CD4-positive, alpha-beta T cell treated with Interleukin-4 for 1 hour (primary cell): ENCODE measurements at places on chromosomes 11 and 22.
A peak's percentile ranks its signal among the peaks of the same experiment; 100 is the strongest.

DNA sequence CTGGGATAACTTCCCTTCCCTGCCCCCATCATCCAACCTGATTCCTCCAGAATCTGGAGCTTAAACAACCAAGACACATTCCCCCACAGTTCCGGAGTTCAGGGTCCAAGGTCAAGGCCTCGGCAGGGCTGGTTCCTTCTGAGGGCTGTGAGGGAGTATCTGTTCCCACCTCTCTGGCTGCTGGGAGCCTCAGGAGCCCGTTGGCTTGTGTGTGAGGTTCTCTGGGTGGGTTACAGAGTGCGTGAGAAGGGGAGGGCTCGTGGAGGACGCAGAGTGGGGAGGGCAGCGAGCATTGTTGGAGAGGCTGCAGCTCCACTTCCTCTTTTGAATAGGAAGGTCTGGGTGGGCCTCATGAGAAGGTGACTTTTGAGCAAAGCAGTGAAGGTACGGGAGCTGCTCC, 8.5 kb downstream of the SERHL2 start:
- DNase-seq: no peak

- no peak for DNase-seq
Measured at GRCh38 chr22:37760152-37760551, 47.6 kb upstream of the GCAT start.

DNA sequence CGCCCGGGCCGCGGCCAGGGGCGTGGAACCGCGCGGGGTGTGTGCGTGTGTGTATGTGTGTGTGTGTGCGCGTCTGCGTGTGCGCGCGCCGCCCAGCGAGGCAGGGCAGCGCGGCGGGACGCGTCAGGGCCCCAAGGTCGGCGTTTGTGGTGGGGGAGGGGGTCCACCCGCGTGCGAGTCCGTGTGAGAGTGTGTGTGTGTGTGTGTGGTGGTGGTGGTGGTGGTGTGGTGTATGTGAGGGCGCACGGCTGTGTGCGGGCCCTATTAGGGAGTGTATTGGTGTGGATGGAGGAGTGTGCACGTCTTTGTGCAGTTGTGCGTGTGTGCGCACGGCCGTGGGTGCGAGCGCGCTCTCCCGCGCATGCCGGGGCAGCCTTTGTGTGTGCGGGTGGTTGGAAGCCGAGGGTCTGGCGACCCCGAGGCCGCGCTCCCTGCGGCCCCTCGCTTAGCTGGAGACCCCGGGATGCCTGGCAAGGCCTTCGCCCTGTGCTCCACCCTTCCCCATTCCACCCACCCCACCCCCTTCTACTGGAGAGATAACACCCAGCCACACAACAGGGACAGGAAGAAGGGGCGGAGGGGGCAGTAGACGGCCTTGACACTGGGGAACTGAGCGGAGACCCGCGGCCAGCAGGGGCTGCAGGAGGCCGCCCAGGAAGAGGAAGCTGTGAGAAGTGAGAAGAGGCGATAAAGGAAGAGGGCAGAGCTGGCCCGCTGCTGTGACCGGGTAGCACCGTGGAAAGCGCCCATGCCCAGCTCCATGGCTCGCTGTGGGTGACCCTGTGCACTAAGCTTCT, 528 bp upstream of the ARRB1 start:
- DNase-seq: peak; percentile 69

GRCh38 chr22:36253523-36254490, 874 bp downstream of the APOL1 start:
- no peak for DNase-seq

GRCh38 chr11:103659206-103659618, 377.2 kb upstream of the DDI1 start:
- no peak for DNase-seq

DNA sequence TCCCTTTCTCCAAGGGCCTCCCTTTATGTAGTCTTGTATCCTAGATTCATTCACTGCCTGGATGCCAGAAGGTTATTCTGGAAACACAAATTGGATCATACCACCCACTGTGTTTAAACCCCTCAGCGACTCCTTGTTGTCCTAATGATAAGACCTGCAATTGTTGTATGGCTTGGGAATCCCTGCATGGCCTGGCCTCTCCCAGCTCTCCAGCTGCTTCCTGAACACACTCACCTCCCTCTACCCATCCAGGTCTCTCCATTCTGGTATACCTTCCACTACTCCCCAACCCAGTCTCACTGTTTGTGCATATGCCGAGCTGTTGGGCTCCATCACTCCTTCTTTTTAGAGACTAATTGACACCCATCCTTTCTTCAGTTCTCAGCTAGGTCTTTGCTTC, 124.3 kb upstream of the ALX4 start:
- DNase-seq: no peak

- DNase-seq: peak; percentile 10
Measured at GRCh38 chr22:19806213-19807160, 45.9 kb downstream of the TBX1 start.

DNA sequence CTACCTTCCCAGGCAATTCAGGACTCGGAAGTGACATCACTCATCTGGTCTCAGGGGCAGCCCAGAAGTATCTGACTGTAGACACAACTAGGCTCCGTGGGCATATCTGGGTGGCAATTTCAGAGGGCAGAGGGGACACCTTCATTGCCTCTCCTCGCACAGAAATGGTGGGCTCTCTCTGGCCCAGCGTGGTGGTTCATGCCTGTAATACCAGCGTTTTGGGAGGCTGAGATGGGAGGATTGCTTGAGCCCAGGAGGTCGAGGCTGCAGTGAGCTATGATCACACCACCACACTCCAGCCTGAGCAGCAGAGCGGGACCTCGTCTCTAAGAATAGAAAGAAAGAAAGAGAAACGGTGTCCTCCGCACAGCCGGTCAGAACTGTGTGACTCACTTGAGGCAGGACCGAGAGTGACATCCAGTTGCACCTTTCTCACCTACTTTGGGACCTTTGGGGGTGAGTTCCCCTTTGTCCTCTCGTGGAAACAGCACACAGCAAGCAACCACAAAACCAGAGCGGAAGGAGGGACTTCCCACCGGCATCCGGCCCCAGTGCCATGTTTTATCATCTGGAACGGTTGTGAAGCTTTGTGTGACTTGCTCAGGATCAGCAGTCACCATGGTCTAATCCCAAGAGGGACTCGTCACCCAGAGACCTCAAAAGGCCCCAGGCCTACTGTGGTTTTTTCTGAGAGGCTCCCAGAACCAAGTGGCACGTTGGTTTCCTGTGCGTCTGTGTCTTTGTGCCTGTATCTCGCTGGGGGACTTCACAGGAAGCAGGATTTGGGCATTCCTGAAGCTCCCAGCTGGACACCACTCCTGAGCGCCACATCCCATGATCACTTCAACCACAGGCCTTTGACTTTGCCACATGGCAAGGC, 38.4 kb upstream of the EMID1 start:
- DNase-seq: peak; percentile 42

- no peak for DNase-seq
Measured at GRCh38 chr11:59426361-59427067, at the start of gene OR5A2. Gene OR5A2 (minus strand): TSS chr11:59426413. CDS start chr11:59422953, 3,460 bp downstream.

GRCh38 chr11:70067036-70067435, 11.1 kb upstream of the ANO1 start:
- no peak for DNase-seq

GRCh38 chr22:29065468-29066190, 4.0 kb upstream of the C22orf31 start:
- DNase-seq: no peak

- peak; percentile 38 for DNase-seq
Measured at GRCh38 chr11:69080257-69080995, 31.7 kb downstream of the TPCN2 start.

GRCh38 chr11:64655941-64656601, 65.1 kb downstream of the SLC22A12 start:
- no peak for DNase-seq

GRCh38 chr11:86728562-86728961, 56.1 kb upstream of the ME3 start:
- no peak for DNase-seq

DNA sequence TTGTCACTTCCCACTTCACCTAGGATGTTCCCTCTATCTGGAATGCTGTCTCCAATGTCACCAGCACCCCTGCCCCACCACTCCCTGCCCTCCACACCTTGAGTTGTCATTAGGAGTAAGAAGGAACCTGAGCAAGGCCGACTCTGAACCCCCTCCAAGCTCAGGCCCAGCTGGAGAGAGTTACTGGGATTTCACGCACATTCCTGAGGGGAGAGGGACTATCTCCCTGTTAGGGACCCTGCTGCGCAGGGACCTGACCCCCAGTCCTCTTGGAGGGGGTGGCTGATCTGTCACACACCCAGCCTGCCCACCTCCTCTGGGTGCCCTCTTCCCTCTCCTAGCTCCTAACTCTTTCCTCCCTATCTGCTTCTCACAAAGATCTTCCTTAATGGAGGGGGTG, 81.7 kb downstream of the NECTIN1 start:
- DNase-seq: no peak

GRCh38 chr11:102489186-102490145, 36.9 kb upstream of the TMEM123 start:
- DNase-seq: no peak

GRCh38 chr22:25053153-25053805, 100.8 kb downstream of the KIAA1671 start:
- DNase-seq: no peak

DNA sequence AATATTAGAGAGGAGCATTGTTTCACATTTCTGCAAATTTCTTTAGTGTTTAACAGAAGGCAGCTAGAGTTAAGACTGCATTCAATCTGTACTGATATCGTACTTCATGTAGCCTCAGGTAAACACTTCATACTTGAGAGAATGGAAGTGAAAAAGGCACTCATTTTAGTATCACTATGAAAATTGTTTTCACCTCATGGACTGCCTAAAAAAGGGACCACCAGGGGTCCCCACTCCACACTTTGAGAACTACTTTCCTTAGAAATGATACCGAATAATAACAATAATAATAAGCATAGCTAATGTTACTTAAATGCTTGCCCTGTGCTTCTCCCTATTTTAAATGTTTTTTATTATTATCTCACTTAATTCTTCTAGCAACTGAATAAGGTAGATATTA, 95.1 kb downstream of the BLID start:
- DNase-seq: no peak

DNA sequence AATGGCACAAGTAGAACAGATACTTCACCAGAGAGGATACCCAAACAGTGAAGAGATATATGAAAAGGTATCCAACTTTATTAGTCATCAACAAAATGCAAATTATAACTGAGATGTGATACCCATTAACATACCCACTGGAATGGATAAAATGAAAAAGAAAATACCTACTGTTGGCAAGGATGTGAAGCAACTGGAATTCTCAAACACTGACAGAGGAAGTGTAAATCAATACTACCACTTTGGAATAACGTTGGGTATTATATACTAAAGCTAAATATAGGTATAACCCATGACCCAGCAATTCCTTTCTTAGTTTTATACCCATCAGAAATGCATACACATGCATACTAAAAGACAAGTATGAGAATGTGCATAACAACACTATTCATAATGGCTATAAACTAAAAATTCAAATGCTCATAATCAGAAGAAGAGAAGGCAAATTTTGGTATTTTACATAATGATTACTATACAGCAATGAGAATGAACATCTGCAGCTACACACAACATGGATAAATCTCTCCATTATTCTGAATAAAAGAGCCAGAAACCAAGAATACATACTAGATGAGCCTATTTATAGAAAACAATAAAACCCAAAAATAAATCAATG, 80.6 kb downstream of the RPL27A start:
- no peak for DNase-seq

GRCh38 chr22:48811885-48812284, 1015.8 kb downstream of the BRD1 start:
- no peak for DNase-seq

- no peak for DNase-seq
Measured at GRCh38 chr11:121344824-121345223, 52.3 kb downstream of the SC5D start.

GRCh38 chr11:12149672-12150225, 39.4 kb downstream of the MICAL2 start:
- DNase-seq: no peak

DNA sequence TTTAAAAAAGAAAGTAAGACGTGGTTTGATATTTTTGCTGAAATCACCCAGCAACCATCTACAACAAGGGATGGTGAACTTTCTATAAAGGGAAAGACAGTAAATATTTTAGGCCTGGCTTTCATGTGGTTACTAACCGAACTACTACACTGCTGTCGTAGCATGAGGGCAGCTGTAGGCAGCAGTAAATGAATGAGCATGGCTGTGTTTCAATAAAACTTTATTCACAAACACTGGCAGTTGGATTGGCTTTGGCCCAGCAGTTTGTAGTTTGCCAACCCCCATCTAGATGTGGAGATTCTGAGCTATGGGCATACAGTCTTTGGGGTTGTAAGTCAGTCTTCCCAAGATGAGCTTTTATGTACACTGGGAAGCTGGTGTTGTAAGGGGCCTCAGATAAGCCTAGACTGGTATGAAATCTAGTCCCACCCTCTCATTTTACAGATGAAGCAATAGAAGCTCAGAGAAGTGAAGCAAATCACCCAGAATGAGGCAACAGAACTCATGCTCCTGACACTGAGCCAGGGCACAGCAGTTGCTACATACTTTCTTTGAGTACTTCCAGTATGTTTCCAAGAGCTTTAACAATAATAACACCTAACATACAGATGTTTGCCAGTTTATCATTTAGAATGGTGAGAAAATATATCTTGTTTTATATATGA, 204.4 kb downstream of the ADAMTS15 start:
- no peak for DNase-seq

DNA sequence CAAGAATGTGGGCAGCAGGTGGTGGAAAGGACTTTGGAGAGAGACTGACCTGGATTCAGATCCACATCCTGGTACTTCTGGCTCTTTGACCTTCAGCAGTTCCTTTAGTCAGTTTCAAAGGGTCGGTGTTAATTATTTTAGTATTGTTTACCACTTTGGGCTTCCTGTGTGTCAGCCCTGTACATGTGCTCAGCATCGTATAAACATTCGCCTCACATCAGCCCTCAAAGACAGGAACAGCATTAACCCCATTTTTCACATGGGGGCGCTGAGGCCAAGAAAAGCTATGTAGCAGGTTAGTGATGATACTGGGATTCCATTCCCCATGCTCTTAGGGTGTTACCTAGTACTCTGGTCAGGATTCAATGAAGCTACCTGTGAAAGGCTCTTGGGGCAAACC, 72.1 kb upstream of the YWHAH start:
- peak; percentile 20 for DNase-seq

GRCh38 chr11:121895919-121896318, 220.1 kb downstream of the BLID start:
- no peak for DNase-seq

GRCh38 chr11:21928847-21929246, 264.0 kb upstream of the ANO5 start:
- no peak for DNase-seq

DNA sequence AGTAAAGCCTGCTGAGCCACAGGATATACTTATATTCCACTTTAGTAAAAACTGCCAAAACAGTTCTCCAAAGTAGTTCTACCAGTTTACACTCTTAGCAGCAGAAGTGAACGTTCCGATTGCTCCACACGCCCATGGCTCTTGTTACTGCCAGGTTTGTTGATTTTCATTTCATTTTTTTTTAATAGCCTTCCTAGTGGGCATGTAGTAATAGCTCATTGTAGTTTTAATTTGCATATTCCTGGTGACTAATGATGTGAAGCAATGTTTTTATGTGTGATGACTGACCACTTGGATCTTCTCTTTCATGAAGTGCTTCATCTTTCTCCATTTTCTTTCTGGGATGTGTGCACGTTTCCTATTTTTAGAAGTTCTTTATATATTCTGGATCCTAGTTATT, 4.8 kb upstream of the C11orf97 start:
- no peak for DNase-seq
